ENCODE measurements at places on chromosomes 2 and 18. TPM values are rescaled to one million over a fixed set of nuclear protein-coding genes. Genes with fewer than 3 reads are reported as not detected.

DNA sequence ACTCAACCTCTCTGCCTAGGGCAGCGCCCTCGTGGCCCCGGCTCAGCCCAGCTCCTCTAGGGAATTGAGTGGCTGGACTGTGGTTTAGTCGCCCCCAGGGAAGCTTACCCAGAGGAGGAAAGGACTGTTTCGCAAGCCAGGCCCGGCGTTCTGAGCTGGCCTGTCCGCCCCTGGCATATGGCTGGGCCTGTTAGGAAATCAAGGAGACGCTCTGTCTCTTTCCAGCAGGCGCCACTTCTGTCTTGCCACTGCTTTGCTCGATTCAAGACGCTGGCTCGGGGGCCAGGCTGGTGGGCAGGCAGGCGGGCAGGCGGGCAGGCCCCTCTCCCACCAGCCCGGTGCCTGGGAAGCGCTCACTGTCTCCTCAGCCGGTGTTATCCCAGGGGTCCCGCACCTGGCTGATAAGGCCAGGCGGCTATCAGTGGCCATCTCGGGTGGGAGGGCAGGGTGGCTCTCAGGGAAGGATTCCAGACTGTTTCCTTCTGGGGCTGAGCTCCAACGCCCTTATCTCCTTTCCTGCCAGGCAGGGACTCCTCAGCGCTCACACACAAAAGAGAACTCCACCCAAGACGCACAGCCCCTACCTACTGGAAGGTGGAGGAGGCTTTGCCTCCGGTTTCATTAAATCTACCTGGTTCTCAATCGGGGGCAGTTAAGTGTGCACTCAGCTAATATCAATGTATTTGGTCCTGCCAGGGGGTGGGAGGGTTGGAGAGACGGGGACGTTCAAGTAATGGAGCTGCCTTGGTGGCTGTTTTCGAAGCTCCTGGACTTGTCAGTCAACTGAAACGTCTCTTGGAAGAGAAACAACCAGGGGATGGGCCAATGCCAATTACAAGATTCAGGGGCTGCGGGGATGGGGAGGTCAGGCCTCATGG is 109.1 kb downstream of the SMAD7 start:
- peak overlapping the region; percentile 84 for H3K27ac ChIP-seq
- no peaks in the 10 kb centered on the region for H3K27me3 ChIP-seq
- H3K4me1 ChIP-seq: peaks cover 75% of the 10 kb centered on the region
- no peak for DNase-seq

DNA sequence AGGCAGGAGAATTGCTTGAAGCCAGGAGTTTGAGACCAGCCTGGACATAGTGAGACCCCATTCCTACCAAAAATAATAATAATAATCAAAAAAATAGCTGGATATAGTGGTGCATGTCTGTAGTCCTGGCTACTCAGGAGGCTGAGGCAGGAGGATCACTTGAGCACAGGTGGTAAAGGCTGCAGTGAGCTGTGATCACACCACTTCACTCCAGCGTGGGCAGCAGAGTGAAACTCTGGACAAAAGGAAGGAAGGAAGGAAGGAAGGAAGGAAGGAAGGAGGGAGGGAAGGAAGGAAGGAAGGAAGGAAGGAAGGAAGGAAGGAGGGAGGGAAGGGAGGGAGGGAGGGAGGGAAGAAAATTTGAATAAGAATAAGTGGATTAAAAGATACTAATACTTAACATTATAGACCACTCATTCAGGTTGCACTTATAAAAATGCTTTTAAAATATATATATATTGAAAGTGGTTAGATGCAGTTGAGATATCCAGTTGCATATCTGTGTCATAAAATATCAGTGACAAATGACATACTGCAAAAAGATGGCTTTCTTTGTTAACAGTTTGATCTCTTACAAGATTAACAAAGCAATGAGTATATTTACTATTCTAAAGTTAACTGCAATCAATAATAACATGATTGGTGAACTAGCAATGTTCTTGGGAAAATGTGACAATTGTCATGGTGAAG is 702.4 kb downstream of the CPS1 start:
- H3K4me1 ChIP-seq: no peaks in the 10 kb centered on the region
- H3K36me3 ChIP-seq: no peaks in the 10 kb centered on the region
- H3K4me3 ChIP-seq: no peak overlapping the region
- no peak overlapping the region for H3K27ac ChIP-seq
- peaks cover 4% of the 10 kb centered on the region for H3K27me3 ChIP-seq

DNA sequence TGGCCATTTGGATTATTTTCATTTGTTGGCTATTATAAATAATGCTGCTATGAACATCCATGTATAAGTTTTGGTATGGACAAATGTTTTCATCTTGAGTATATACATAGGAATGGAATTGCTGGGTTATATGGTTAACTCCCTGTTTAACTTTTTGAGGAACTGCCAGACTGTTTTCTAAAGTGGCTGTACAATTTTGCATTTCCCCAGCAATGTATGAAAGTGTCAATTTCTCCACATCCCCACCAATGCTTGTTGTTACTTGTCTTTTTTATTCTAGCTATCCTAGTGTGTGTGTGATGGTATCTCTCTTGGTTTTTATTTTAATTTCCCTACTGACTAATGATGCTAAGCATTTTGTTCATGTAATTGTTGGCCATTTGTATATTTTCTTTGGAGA is 90.6 kb upstream of the CYP26B1 start:
- no peak for DNase-seq
- no peak overlapping the region for H3K4me3 ChIP-seq
- H3K27ac ChIP-seq: no peak overlapping the region

GRCh38 chr2:154995361-154995760 is 296.9 kb downstream of the KCNJ3 start:
- H3K27ac ChIP-seq: no peak overlapping the region
- no peaks in the 10 kb centered on the region for H3K4me1 ChIP-seq
- H3K4me3 ChIP-seq: no peak overlapping the region
- no peaks in the 10 kb centered on the region for H3K27me3 ChIP-seq
- no peak for DNase-seq

DNA sequence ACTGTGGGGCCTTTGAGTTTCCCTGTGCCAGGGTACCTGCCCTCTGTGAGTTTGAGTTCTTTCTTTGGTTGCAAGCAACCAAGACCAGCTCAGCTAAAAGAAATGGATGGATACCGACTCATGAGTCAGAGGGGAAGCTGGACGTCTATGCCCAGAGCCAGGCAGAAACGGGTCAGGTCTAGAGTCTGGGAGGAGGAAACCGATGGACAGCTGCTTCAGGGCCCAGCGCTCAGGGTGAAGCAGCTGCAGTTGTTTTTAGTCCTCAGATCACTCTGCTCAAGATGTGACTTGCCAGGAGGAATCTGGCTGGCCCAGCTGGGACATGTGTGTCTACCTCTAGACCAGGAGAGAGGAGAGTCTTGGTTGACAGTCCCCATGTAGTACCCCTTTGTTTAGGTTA is 10.1 kb upstream of the TYMS start:
- peaks cover 7% of the 10 kb centered on the region for H3K4me1 ChIP-seq
- H3K36me3 ChIP-seq: no peaks in the 10 kb centered on the region
- H3K4me3 ChIP-seq: no peak overlapping the region
- H3K27ac ChIP-seq: no peak overlapping the region
- H3K27me3 ChIP-seq: peaks cover 9% of the 10 kb centered on the region

GRCh38 chr2:34103437-34103836 is 504.3 kb upstream of the FAM98A start:
- no peaks in the 10 kb centered on the region for H3K36me3 ChIP-seq
- no peak overlapping the region for H3K27ac ChIP-seq
- no peak for DNase-seq
- no peaks in the 10 kb centered on the region for H3K27me3 ChIP-seq

- no peak overlapping the region for H3K4me3 ChIP-seq
- no peak for DNase-seq
- no peaks in the 10 kb centered on the region for H3K4me1 ChIP-seq
- H3K36me3 ChIP-seq: no peaks in the 10 kb centered on the region
- no peak overlapping the region for H3K27ac ChIP-seq
- peaks cover 4% of the 10 kb centered on the region for H3K27me3 ChIP-seq
Observed at GRCh38 chr18:59569390-59569791, 127.8 kb downstream of the CCBE1 start.

DNA sequence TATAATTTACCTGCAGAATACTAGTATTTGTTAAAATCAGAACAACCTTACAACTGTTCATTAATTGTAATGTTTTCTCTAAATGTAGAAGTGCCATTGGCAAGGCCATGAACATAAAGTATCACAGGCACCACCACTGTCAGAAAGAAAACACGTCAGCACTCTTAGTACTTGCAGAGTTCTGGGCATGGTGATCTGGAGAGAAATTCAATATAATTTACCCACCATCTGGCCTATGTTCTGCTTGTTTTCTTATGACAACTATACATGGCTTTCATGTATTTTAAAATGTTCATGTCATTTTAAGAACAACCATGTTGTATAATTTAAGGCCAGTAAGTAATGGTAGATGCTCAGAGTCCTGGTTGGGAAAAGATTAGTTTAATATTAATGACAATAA is 114.2 kb upstream of the SULT1C3 start:
- H3K27ac ChIP-seq: no peak overlapping the region
- H3K27me3 ChIP-seq: no peaks in the 10 kb centered on the region
- DNase-seq: no peak
- no peaks in the 10 kb centered on the region for H3K4me1 ChIP-seq
- no peaks in the 10 kb centered on the region for H3K36me3 ChIP-seq

- H3K27me3 ChIP-seq: peaks cover 14% of the 10 kb centered on the region
- peaks cover 19% of the 10 kb centered on the region for H3K4me1 ChIP-seq
Observed at GRCh38 chr2:128738446-128739110, 419.9 kb upstream of the HS6ST1 start.

- no peak overlapping the region for H3K27ac ChIP-seq
- H3K4me3 ChIP-seq: no peak overlapping the region
- peaks cover 4% of the 10 kb centered on the region for H3K27me3 ChIP-seq
- H3K36me3 ChIP-seq: no peaks in the 10 kb centered on the region
Observed at GRCh38 chr2:149768320-149768799, 180.8 kb upstream of the MMADHC start.

DNA sequence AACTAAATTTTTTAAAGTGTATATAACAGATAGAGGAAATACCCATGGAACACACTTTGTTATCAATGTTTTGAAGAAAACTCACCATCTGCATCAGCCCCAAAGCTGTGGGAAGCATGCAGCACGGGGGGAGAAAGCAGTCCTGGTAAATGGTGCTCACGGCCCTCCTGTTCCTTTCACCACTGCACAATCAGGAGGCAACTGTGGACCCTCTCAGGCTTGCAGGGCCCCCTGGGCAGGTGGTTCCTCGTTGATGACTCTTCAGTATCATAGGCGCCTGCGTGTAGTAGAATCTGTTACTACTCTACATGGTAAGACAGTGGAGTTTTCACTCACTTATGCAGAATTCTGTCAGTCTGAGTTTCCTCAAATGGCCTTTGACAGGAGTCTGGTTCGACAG is 4.9 kb upstream of the CNDP1 start:
- H3K4me1 ChIP-seq: no peaks in the 10 kb centered on the region
- H3K27me3 ChIP-seq: peaks cover 3% of the 10 kb centered on the region
- H3K27ac ChIP-seq: no peak overlapping the region
- no peak overlapping the region for H3K4me3 ChIP-seq

GRCh38 chr2:64637000-64637635 is 16.6 kb downstream of the SERTAD2 start:
- H3K4me1 ChIP-seq: peaks cover 73% of the 10 kb centered on the region
- H3K27ac ChIP-seq: peak overlapping the region; percentile 97
- H3K4me3 ChIP-seq: peak overlapping the region; percentile 61
- H3K36me3 ChIP-seq: peaks cover 7% of the 10 kb centered on the region

Gene OTOF
- total RNA-seq: 0.14 TPM

Gene GPR155
- 23.9 TPM for total RNA-seq

Gene SH3BP4
- total RNA-seq: 0.19 TPM

Gene SMYD1
- total RNA-seq: not detected

Gene SERPINB3
- not detected for total RNA-seq

Measured in naive thymus-derived CD8-positive, alpha-beta T cell (primary cell).